ENCODE measurements at places on chromosomes 1 and 21.
A peak's percentile ranks its signal among the peaks of the same experiment; 100 is the strongest.

DNA sequence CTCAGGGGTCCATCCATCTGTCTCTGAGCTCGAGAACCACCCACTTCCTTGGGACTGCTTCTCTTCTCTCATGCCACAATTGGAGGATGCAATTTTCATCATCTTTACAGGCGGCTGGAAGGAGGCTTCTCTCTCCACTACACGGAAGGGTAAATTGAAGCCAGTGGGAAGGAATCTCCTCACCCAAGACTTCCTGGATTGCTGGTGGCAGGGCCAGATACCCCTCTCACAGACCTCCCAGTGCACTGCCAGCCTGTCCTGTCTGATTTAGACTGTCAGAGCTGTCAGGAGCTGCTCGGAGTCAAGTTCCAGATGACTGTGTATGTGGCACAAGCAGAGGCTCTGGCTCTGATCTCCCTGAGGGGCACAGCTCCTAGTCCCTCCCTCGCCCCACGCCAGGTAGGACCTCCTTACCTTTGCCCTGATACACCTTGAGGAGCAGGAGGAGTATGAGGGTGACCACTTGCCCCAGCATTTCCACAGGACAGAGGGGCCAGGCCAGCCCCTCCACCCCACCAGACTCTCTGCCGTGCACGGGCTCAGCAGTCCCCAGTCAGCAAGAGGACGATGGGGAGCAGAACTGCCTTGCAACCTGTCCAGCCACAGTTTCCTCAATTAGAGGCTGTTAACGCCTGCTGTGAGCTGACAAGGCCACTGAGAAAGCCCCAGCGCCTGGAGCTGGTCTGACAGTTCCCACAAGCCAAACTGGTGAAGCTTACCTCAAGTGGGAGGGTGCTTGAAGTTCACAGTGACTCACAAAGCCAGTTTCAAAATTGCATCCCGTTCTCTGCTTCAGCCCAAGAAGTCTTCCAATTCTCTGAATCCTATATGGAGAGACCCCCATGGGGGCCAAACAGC lies at the start of gene CD244:
Gene CD244, minus strand, starts transcription at position 685 of the 858 bp plus-strand sequence. Its CDS starts 210 bp downstream, at position 475.
- peak; percentile 79 for DNase-seq

DNA sequence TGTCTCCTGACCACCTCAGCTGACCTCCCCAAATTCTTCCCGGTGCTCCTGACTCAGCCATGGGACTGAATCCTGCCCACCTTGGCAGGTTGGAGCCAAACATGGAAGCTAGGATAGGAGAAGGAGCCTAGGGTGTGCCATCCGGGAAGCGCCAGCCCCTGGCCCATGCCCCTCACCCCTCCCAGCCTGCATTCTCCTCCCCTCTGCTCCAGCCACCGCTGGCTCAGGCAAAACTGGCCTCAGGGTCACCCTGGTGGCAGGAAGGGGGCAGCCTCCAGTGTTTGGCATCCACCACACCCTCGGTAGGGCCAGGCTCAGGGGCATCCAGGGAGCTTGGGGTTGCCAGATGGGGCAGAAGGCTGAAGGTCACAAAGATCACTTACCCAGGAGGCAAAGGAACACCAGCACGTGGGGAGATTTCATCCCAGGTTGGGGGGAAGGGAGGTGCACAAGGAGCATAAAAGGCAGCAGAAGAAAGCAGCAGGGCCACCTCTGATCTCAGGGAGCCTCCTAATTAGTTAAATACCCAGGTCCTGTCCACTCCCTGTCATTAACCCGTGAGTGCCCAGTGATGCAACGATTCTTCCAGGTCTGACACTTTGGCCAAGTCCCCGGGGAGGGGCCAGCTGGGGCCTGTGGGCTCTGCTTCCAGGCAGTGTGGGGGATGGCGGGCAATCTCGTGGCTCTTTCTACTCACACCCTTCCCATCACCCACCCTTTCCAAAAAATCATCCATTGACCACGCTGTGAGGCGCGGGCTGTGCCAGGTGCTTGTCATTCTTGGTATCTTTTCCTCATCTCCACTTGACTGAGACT lies at the start of gene PLA2G2E:
Gene PLA2G2E, minus strand, starts transcription at position 481 of the 816 bp plus-strand sequence. Its CDS starts 58 bp downstream, at position 423.
- no peak for DNase-seq

DNA sequence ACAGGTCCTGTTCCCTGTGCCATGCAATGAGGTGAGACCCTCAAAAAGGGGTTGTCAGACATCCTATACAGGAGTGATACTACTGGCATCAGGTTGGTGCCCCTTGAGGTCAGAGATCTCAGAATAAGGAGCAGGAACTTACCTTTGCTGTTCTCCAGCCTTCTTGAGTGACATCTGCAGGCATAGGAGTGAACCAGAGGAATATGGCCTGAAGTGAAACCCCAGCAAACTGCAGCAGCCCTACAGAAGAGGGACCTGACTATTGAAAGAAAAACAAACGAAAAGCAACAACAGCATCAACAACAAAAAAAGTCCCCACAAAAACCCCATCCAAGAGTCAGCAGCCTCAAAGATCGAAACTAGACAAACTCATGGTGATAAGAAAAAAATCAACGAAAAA lies 74.5 kb downstream of the CHD1L start:
- DNase-seq: no peak

DNA sequence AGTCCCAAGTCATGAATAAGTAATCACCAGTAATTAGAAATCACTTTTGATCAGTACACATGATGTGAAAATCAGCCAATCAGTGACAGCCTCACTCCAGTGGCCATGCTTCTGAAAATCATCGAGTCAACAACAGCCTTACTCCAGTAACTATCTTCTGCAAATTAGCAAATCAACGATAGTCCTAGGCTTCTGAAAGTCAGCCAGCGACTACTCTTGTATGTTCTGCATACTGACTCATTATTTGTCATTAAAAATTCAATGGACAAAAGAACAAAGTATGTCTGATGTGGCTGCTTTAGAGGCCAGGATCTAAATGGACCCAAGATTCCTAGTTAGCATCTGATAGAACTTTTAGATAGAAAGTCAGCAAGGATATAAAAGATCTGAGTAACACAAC lies 102.5 kb downstream of the GPR52 start:
- DNase-seq: peak; percentile 24

GRCh38 chr1:171610385-171610784 lies 11.7 kb upstream of the MYOCOS start:
- peak; percentile 24 for DNase-seq

- no peak for DNase-seq
Observed at GRCh38 chr1:200737647-200738291, 924 bp upstream of the CAMSAP2 start.

DNA sequence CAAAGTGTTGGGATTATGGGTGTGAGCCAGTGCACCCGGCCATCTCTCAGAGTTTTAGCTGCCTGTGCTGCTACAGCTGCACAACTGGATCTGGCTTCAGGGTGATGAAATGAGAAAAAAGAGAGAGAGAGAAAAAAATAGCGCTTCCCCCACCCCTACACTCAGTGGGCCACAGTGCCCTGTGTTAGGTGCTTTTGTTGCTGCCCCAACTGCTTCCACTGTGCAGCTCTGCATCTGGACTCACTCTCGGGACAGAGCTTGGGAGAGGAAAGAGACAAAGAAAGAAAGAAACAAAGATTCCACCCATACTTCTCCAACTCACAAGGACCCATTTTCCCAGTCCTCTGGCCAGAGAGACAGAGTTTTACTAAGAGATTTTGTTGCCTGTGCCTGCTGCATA lies 50.4 kb downstream of the INAVA start:
- DNase-seq: no peak

DNA sequence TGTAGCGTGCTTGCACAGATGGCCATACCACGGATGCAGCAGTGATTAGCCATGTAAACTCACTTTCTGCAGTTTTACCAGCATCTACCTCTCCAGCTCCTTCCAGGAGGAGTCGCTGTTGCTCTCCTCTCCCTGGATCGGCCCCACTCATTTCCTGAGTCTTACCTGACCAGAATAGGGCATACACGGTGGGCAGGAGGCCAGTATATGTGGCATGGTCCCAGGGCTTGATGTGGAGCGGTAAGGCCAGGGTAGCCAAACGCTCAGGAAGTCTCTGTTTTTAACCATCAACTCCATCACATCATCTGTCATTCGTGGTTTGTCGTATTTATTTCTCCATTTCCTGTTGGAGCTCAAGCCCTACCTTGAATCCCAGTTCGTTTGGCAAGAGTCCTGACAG lies 163.4 kb upstream of the USP24 start:
- DNase-seq: peak; percentile 54

DNA sequence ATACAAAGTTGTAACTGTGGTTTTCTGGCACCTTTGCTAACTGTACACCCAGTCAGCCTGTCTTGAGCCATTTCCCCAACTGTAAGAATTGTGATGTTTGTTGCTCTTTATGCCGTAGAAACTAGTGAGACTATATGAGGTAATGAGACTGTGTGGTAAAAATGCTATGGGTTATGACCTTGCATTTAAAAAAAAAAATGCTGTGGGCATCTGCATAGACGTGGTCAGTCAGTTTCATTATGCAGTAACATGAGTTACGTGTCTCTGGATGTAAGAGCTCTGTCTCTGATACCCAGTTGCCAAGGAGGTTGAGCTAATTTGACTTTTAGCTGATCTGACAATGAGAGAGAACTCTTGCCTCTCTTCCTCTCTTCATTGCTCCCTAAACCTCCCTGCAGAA lies 80.6 kb upstream of the LAMC2 start:
- DNase-seq: no peak

DNA sequence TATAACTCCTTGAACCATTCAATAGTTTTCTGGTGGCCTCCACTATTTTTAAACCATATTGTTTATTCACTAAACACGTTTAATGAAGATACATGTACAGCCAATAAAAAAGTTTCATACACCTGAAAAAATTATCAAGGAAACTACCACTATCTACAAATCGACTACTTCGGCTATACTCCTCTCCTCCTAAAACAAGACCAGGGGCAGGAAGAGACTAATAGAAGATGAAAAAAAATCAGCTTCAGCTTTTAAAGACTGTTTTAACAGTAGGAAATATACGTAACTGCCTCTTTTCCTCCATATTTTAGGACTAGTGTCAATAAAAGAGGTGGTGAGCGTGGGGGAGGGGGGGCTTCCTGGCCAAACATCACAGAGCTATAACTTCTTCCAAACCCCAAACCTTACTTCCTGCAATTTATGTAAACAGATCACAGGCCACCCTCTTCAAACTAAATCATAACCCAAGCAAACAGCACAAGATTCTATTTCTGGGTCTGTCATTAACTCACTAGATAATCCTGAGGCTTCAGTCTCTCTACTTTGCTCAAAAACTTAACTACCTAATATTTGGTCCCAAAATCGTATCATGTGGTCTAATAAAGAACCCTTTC lies 15.1 kb downstream of the FOXJ3 start:
- no peak for DNase-seq

GRCh38 chr1:60394436-60394835 lies 320.9 kb upstream of the C1orf87 start:
- DNase-seq: no peak

GRCh38 chr1:173473599-173474011 lies 3.5 kb upstream of the PRDX6 start:
- peak; percentile 66 for DNase-seq

DNA sequence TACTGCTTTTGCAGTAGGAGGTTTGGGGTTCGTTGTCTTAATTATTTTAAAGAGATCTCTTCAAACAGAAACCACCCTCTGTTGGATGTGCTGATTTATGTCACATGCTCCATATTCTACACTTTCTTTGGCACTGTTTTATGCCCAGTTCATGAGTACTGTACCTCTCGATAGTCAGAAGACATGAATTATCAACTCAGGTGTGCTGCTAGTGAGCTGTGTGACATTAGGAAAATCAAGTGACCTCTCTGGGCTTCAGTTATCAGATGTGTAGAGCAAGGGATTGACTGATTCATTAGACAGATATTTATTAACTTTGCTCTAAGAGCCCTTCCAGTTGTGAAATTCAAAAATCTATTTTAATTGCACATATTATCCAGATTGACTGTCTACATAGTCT lies 2.1 kb upstream of the AHCTF1 start:
- no peak for DNase-seq

GRCh38 chr1:230849451-230850224 lies 18.7 kb downstream of the C1orf198 start:
- DNase-seq: peak; percentile 22

GRCh38 chr1:27349784-27350662 lies 8.2 kb downstream of the SYTL1 start:
- DNase-seq: peak; percentile 54

DNA sequence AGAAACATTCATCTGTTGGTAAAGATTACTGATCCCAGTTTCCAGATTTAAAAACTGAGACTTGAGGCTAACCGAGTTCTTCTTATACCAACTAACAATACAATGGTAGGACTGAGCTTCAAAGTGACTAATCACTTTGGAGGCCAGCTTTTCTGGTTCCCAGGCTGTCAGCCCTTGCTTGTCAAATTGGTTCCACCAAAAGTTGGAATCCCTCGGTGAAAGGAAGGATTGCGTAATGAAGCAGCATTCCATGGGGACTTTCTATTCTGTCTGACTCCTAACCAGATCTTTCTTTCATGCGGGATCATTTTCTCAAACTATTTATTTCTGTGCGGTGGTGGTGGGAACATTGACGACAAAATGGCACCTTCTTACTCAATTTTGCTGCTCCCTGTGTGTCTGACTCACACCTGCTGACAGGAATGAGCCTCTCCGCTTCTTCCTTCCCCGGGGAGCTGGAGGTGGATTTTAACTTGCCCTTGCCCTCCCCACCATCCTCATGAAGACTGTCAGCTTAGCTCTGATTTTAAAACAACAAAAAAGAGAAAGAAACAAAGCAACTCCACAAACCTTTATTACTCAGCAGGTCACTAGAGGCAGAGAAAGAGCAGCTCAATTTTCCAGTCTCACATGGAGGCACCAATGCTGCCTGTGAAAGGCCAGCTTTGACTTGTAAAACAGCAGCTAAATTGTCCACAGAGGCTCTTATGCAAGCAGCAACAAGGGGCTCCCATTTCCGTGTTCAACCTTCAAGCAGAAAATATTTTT lies 32.9 kb upstream of the RASAL2 start:
- DNase-seq: peak; percentile 92

DNA sequence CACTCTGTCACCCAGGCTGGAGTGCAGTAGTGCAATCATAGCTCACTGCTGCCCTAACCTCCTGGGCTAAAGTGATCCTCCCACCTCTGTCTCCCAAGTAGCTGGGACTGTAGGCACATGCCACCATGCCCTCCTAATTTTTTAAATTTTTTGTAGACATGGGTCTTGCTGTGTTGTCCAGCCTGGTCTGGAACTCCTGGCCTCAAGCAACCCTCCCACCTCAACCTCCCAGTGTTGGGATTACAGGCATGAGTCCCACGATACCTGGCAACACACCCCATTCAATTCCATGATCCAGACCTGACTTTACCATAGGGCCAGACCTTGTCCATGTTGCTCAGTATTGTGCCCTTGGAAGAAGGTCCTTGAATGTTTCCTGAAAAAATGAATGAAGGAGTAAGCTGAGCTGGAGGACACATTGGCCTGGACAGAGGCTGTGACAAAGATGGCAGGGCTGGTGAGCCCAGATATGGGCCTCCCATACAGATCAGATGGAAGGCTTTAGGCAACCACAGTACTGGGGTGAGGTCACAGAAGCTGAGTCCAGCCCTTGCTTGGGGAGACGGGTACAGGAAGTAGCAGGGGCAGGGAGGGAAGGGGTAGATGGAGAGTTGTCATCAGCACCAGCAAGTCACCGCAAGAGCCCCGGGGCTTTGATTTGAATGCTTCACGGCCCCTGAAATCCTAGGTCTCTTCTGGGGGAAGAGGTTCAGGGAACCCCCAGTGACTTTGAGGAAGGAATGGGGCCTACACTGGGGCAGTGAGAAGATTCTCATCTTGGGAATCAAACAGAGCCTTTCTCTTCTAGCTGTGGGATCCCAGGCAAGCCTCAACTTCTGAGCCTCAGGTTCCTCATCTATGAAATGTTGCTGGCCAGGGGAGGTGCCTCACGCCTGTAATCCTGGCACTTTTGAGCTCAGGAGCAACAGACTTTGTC lies 40.1 kb upstream of the DMBX1 start:
- DNase-seq: no peak

- DNase-seq: peak; percentile 61
Observed at GRCh38 chr1:238409191-238409850, 518.6 kb upstream of the ZP4 start.
